ENCODE measurements at places on chromosomes 1 and 21.

- DNase-seq = peak; percentile 72
Observed at GRCh38 chr1:1080122-1080757, 6.1 kb upstream of the RNF223 start.

GRCh38 chr1:9629445-9630201 is 21.9 kb upstream of the PIK3CD start:
- DNase-seq = no peak

- no peak for DNase-seq
Observed at GRCh38 chr1:20819818-20820217, 32.7 kb upstream of the HP1BP3 start.

DNA sequence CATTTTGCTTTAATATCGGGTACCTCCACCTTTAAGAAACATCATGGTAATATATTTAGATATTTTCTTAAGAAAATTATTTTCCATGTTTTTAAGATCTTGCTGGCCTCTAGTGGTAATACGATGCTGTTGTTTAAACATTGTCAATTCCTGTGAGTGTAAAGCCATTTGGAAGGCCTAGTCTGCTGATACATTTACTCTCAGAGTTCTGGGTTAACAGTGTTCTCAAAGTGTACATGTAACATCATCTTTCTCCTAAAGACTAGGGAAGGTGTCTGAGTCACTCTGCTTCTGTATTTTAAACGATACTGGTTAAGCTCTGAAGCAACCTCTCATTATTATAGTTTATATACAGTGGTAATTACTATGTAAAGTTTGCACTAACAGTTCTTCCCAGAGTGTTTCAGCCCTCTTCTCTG is 189.1 kb downstream of the RASAL2 start:
- peak; percentile 53 for DNase-seq

DNA sequence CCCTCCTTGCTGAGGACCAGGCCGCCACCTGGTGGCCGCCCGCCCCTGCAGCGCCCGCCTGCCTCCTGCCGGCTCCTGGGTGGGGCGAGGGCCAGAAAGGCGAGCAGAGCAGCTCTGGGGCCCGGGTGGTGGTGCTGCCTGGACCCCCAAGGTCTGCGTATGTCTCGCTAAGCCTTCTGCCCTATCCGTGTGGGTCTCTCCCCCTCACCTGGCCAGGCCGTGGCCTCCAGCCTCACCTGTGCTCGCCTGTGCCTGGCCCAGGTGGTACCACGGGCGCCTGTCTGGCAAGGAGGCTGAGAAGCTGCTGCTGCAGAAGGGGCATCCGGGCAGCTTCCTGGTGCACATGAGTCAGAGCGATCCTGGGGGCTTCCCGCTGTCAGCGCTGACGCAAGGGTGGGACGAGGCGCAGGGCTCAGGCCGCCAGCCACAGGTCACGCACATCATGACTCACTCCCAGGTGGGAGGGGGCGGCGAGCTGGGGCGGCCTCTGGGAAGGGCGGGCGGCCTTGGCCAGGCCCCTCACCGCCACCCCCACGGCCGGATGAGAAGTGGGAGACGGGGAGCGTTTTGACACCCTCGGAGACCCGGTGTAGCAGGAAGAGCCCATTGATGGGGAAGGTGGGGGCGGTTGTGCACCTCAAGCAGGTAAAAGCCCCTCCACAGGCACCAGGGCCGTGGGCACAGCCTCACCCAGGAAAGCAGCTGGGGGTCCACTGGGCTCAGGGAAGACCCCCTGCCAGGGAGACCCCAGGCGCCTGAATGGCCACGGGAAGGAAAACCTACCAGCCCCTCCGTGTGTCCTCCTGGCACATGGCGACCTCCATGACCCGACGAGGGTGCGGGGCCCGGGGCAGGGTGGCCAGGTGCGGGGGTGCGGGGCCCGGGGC is 9.9 kb downstream of the RNF223 start:
- peak; percentile 66 for DNase-seq

DNA sequence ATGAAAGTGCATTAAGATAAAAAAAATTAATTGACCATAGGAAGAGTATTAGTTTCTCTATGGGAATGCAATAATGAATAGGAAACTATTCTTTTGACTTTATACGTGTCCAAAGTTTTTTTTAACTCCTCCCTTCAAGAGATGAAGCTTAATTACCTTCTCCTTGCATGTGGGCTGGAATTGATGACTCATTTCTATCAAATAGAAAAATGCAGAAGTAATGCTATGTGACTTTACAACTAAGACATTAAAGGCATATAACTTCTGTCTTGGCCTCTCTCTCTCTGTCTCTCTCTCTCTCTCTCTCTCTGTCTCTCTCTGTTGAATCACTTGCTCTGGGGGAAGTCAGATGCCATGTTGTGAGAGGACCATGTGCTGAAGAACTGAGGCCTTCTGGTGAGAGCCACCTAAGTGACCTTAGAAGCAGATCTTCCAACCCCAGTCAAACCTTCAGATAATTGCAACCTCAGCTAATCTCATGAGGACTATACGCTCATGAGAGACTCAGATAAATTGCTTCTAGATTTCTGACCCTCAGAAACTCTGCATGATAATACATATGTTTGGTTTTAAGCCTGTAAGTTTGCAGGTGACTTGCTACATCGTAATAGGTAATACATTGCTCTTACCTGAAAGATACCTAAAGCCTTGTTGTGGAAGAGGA is 414.2 kb downstream of the KCNT2 start:
- DNase-seq = no peak

- DNase-seq = no peak
Observed at GRCh38 chr1:2788506-2789163, 12.9 kb downstream of the TTC34 start.

GRCh38 chr1:74246315-74246714 is 11.1 kb downstream of the TNNI3K start:
- DNase-seq = no peak

- DNase-seq = no peak
Observed at GRCh38 chr1:199877526-199878384, 149.8 kb upstream of the NR5A2 start.

DNA sequence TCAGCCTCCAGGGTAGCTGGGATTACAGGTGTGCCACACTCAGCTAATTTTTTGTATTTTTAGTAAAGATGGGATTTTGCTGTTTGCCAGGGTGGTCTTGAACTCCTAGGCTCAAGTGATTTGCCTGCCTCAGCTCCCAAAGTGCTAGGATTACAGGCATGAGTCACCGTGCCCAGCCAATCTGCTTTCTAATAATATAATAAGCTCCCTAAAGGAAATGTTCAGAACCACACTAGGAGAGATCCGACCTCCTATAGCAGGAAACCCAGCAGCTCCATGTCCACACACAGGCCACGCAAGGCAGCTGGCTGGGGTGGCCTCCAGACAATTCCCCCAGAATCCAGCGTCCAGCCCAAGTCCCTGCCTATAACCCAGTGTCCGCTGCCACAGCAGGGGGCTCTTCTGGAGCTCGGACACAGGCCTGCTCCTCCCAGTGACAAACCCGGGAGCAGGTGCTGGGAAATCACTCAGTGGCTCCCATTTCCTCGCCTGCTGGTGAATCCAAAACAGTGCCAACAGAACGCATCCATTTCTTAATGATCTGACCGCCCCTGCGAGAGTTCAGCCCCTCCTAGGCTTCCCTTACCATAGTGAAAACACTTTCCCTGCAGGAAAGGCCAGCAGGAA is 7.5 kb downstream of the RIPK4 start:
- DNase-seq = no peak
